ENCODE measurements at places on chromosomes 2 and 18.

DNA sequence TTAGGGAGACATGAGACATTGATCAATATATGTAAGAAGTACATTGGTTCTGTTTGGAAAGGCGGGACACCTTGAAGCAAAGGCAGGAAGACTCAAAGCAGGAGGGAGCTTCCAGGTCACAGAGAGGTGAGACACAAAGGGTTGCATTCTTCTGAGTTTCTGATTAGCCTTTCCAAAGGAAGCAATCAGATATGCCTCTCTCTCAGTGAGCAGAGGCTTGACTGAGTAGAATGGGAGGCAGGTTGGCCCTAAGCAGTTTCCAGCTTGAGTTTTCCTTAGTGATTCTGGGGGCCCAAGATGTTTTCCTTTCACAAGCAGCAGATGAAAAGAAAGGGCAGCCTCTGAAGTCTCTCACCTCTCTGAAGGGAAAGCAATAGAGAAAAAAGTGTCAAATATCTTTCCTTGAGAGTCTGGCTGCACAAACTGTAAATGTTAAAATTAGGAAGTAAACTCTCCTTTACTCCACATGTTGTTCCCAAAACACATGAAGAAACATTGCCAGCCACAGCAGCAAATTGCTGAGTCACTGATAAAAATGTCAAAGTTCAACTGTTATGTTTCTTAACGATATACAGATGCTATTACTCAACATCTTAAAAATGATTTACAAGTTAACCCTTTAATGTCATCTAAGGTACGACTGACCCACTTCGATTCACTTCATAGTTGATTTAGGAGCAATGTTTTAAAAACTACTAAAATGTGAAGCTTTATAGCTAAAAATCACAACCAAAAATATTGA is 40.3 kb downstream of the CYB5A start:
- no peak for DNase-seq

DNA sequence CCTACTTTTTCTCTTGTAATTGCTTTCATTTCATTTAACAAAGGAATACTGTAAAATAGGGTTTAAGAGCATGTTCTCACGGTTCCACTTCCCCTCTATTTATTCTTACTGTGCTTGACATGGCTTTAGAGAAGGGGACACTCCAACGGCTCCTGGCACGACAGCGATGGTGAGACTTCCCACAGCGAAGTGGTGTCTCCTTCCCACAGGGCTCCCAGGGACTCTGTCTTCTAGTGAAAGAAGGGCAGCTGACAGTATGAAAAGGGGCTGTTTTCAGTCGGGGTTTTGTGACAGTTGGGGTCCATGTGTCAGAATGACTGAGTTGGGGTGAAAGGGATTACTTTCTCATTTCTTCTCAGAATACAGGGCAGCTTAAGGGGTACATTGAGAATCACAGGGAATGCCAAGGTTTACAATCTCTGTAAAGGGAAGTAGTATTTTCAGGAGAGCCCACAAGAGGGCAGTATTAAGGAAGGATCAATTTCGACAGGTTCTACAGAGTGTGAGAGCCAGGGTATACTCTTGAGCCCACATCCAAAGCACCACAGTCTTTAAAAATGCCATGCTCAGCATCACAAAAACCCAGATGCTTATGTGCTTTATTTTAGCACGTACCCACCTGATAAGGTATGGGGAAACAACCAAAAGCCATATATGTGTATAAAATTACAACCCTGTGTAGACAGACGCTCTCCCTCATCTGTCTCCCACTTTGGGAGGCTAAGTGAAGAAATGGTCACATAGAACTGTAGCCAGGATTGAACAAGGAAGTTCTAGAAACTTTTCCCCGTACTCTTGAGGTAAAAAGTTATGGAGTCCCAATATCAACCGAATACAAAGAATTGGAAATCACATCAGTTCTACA is 31.3 kb upstream of the RAPGEF4 start:
- DNase-seq: no peak

DNA sequence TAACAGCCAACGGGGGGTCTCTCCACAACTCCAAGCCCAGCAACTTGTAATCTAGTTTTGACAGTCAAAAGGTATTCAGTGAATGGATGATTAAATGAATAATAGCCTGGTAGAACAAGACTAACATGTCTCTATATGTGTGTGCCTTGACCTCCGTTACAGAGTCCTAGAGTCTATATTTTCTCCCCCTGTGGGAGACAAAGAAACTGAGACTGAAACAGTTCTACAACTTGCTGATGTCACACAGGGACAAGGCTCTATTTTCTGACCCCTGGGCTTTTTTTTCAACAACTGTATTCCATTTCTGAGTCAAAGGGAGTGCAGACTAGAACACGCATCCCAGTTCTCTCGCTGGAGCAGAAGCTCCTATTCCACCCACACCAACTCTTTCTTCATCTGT is 223.6 kb upstream of the AGAP1 start:
- DNase-seq: no peak

- no peak for DNase-seq
Measured at GRCh38 chr2:173452416-173452815, 97.7 kb downstream of the CDCA7 start.

- DNase-seq: no peak
Measured at GRCh38 chr2:188138313-188138712, 153.4 kb upstream of the GULP1 start.

DNA sequence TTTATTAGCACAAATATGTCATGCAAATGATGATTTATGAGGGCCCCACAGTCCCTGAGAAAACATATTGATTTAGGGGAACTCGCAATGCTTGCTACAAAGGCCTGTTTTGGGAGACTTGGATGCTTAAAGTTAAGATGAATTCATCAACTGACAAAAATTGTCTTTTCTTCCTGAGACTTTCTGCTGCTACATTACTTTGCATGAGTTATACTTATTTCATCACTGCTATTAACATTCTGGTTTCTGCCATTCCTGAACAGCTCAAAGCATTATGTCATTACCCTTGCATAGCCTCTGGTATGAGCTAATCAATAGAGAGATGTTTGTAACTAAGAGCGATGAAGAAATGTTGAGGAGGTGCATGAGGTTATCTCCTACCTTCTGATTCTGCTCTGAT is 74.4 kb downstream of the SOX11 start:
- DNase-seq: no peak

GRCh38 chr2:67083951-67084350 is 313.2 kb upstream of the ETAA1 start:
- no peak for DNase-seq

- no peak for DNase-seq
Measured at GRCh38 chr18:7232218-7232617, 1.3 kb downstream of the LRRC30 start.

- no peak for DNase-seq
Measured at GRCh38 chr2:167652401-167652800, 595.0 kb downstream of the STK39 start.

DNA sequence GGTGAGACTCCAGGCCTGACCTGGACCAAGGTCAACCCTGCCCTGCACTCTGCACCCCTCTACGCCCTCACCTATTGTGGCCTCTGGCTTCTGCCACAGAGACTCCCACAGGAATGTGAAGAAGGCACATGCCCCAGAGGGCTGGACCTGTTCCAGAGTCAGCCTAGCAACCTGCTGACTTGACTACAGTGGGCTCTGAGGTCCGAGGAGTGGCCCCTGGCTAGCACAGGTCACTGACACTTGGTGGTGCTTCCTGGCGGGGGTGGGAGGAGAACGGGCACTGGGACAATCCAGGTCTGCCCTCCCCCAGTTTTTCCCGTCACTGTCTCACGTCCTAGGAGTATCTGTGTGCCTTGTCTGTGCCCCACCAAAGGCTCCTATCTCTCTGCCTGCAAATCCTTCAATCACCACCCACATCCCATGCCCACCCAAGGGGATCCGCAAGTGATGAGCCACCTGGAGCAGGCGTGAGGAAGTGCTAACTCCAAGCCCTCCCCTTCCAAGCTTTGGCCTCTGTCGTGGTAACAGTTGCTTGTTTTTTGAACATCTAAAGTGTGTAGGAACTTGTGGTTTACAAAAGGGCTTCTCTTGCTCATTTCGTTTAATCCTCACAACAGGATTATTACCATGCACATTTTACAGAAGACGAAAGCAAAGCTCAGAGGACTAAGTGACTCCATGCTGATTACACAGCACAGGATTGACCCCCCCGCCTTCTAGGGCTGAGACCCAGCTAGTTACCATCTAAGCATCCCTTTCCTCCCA is 86.2 kb downstream of the MCFD2 start:
- no peak for DNase-seq

DNA sequence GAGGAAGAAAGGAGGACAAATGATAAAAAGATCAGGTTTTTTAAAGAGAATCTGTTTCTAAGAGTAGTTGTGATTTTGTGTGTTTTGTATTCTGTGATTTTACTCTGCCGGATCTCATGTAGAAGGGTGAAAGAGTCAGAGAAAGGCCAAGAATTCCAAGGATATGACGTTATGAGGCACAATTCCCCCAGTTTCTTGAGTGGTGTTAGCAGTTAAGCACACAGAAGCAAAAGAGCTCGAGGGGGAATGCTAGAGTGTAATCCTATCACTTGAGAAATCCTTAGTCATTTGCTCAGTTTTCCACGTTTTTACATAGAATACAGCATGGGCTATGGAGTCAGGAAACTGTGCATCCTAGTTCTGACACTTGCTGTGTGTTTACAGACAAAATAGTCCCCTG is 34.8 kb downstream of the METTL4 start:
- no peak for DNase-seq

GRCh38 chr2:74021407-74021755 is 36.7 kb downstream of the TET3 start:
- no peak for DNase-seq

- DNase-seq: no peak
Measured at GRCh38 chr2:216056739-216057138, 24.9 kb downstream of the PECR start.

DNA sequence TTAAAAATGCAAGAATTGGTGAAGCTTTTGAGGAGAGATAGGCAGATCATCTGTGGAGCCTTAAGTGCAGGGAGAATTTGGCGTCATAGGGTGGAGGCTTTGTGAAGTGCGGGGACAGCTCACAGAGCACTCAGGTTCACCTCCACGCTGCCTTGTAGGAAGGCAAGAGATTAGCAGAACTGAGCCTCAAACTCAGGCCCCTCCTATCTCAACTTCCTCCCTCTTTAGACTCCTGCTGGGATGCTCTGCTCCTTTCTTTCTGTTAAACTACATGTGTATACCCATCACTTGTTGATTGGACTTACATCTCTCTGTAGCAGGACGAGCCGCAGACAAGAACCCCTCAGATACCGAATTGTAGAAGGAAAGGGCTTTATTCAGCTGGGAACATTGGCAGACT is 422.2 kb downstream of the SETBP1 start:
- no peak for DNase-seq

DNA sequence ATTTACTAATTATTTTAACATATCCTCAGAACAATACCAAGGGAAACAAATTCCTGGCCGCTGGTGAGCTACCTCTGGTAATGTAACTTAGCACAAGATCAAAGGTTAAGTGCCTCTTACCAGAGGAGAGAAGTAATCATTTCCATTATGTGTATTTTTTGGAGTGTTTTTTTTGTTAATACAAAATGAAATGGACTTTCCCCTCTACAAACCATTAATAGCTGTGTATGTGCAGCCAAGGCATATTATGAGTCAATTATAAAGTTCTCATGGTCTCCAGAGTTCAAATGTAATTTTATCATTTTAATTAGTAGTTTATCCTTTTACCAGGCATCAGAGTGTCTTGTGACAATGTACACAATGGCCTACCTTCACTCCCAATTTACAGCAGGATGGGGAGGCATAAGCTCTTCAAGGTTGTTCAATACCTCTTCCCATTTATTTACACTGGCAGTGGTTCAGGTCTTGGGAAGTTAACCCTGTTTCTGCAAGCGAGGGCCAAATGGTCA is 242.2 kb downstream of the TGIF1 start:
- DNase-seq: no peak

- DNase-seq: no peak
Measured at GRCh38 chr2:13968811-13969210, 663.7 kb upstream of the LRATD1 start.

- DNase-seq: no peak
Measured at GRCh38 chr18:70296289-70296688, 7.4 kb downstream of the SOCS6 start.

- no peak for DNase-seq
Measured at GRCh38 chr2:239017491-239018098, 169.7 kb downstream of the TWIST2 start.

DNA sequence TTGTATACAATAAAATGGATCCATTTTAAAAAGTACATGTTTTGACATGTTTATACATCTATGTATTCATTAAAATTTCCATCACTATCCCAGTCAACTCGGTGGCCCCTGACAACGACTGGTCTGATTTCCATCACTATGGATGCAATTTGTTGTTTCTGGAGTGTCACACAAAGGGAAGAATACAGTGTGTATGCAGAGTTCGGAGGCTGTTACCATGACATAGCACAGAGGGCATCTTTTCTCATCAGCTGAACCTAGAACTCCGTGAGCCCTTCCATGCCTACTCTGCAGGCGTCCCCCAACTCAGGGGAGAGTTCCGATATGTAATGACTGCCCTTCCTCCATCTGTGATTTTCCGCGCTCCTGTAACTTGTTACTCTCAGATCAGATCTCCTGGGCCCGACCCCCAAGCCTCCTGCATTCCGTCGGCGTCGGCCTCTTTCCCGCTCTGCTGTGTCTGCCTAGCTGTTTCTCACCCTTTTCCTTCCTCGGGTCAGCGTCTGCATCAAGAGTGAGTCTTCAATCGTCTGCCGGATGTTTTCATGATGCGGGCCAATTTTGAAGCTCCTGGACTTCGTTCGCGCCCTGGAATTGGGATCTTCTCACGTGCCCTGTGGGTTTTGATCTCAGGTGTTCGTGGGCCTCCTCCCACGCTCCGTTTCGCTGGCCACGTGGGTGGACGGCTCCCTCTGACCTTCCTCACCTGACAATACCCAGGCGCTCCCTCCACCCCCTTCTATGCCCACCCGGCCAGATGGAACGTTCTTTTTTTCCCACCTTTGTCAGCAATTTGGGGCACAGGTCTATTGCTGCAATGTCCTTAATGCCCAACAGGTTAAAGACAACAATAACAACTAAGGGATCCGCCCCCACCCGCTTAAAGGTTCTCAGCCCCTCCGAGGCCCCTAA is 161.0 kb downstream of the TWIST2 start:
- no peak for DNase-seq

DNA sequence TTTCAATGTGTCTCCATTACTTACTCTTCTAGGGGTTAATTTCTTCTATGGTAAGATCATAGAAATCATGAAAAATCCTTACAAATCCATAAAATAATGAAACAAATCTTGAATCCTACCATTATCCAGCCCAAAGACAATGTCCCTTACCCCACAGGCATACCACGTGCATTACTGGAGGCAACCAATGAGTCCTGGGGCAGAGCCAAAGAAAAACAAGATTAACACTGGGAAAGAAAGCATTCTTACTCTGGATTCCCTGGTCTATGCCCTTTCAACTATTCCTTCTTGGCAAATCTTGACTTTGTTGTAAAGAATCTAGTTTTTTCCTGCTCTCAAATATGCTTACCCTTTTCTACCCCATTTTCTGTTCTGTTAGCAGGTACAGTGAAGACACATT is 3.1 kb upstream of the GALNT1 start:
- no peak for DNase-seq

GRCh38 chr2:166545473-166545872 is 51.4 kb upstream of the SCN7A start:
- DNase-seq: no peak

- DNase-seq: no peak
Measured at GRCh38 chr2:219183151-219183772, 5.2 kb downstream of the RETREG2 start.

All from CD4-positive, alpha-beta T cell treated with Interferon gamma for 1 hour (primary cell).